ENCODE measurements at places on chromosomes 3 and 15.

- DNase-seq: no peak
Observed at GRCh38 chr3:173663696-173664111, 266.2 kb downstream of the NLGN1 start.

- no peak for DNase-seq
Observed at GRCh38 chr3:50666837-50667236, 7.9 kb upstream of the DOCK3 start.

DNA sequence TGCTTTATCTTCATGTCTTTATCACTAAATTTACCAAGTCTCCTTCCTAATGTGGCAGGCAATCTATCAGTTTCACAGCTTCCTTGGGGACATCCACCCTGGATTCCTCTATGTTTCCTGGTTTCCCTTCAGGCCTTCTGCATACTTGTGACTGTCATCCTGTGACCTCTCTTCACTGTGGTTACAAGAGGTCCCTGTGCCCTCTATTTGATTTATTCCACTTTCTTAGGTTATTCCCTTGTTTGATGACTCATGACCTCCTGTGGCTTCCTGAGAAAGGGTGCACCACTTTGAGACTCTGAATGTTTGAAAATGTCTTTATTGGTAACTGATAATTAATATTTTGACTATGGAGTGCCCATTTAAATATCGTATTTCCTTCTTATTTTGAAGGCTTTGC, 60.5 kb upstream of the KY start:
- no peak for DNase-seq

GRCh38 chr3:51706788-51707731, at the start of gene GRM2:
TSS of gene GRM2 (plus strand) at chr3:51707068. CDS start at chr3:51708984, 1,916 bp downstream.
- peak; percentile 74 for DNase-seq

DNA sequence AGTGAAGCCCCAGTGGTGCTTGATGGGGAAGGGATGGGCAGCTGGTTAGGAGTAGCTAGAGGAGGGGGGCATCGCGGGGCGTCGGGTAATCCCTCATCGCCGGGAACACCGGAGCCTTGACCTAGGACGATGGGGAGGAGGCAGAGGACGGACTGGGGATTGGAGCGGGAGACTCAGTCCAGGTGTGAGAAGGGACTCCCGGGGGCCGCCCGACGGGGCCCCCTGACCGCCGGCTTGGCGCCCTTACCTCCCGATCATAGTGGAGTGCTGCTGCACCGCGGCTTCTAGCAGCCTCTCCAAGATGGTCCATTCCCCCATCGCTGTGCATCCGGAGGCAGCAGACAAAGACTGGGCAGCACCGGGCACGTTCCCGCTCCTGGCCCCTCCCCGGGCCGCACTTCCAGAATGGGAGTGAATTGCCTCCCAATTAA, 612 bp downstream of the GJD2 start:
- DNase-seq: peak; percentile 57

DNA sequence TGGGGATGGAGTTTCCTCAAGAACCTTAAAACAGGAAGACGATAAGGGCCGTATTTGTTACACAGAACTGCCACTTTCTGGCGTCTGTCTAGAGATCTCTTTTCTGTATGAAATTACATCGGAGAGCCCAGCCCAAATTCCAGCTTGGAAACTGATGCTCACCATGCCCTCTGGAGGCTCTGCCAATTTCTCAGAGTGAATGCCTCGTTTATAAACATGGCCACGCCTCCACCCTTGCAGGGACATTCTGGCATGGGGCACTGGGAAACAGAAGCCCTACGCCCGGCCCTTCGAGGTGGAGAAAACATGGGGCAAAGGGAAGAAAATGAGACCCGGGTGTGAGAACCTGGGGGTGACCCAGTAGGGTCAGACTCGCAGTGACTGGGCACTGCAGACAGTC, 53.4 kb upstream of the SEC13 start:
- DNase-seq: no peak

GRCh38 chr15:33215941-33216872, 21.7 kb upstream of the FMN1 start:
- peak; percentile 45 for DNase-seq

DNA sequence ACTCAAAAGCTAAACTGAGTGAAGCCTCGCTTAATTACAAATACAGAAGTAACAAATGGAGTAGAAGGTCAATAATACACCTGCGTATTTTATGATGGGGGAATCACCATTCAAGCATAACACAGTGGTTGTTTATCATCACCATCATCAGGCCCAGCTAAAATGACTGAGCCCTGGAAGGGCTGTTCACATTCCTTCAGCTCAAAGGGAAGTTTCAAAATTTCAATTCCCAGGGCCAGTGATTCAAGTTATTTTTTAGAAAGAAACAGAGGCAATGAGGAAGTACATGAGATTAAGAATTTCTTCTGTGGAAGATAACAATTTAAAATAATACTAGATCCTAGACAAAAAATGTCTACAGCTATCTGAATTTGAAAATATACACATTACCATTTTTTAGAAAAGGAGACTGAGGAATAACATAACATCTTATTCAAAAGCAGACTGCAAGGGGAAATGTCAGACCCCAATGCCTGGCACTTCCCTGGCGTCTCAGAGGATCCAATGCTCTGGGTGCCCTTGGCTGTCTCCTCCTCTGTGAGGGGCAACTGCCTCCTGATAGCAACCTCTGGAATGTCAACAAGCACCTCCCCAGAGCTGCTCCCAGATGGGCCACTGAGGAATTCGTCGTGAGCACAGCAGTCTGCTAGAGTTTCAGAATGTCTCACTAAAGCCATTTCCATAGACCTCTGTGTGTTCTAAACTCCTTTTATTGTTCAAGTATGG, 22.8 kb downstream of the EHD4 start:
- DNase-seq: no peak

DNA sequence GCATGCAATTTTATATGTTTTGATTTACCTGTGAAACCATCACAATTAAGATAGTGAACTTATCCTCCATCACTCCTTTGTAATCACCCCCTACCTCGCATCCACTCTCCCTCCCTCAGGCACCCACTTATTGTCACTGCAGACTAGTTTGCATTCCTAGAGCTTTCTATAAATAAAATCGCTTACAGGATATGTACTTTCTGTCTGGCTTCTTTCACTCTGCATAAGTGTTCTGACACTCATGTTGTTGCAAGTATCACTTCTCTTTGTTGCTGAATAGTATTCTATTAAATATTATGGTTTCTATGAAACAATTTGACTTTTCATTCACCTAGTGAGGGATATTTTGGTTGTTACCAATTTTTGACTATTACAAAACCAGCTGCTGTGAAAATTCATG, 139.3 kb downstream of the RSRC1 start:
- DNase-seq: no peak

GRCh38 chr15:23484870-23485269, 37.8 kb upstream of the GOLGA6L2 start:
- DNase-seq: no peak

GRCh38 chr3:12901623-12902045, 60.3 kb upstream of the RPL32 start:
- DNase-seq: peak; percentile 31

GRCh38 chr3:51932471-51933370, 9.0 kb downstream of the RRP9 start:
- no peak for DNase-seq

- peak; percentile 73 for DNase-seq
Observed at GRCh38 chr3:149085828-149086231, 503 bp downstream of the HLTF start.

DNA sequence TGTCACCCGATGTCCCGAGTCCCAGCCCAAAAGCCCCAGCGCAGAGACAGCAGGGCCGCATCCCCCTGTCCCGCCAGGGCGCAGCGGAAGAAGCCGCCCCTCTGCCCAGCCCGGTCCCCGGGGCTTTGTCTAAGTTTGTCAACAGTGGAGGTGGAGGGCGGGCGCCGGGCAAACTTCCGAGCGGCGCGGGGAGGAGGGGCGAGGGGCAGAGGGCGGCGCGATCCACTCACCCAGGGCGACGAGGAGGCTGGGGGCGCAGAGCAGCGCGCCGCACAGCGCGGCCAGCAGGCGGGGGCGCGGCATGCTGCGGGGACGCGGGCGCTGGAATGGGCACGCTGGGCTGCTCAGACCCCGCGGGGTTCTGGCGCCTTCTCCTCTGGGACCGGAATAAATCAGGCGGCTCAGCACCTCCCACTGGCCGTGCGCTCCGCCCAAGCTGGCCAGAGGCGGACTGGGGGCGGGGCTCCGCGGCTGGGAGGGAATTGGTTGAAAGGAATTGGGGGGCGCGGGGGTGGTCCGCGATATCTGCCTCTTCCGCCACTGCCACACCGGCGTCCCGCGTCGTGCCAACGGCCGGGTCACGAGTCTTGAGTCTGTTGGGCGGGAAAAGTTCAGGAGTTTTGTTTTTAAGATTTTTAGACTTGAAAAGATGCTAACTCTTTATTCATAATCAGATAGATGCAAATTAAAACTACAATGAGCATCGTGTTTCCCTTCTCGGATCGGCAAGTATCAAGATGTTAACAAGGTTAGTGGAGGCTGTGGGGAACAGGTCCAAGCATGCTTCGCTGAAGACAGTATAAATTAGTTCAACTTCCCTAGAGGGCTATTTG, at the start of gene MFGE8:
MFGE8 (minus strand) TSS at position 363 of the 833 bp plus-strand sequence; CDS start at position 303, 60 bp downstream.
- peak; percentile 77 for DNase-seq

- DNase-seq: no peak
Observed at GRCh38 chr3:51269466-51269865, 115.6 kb upstream of the MANF start.

DNA sequence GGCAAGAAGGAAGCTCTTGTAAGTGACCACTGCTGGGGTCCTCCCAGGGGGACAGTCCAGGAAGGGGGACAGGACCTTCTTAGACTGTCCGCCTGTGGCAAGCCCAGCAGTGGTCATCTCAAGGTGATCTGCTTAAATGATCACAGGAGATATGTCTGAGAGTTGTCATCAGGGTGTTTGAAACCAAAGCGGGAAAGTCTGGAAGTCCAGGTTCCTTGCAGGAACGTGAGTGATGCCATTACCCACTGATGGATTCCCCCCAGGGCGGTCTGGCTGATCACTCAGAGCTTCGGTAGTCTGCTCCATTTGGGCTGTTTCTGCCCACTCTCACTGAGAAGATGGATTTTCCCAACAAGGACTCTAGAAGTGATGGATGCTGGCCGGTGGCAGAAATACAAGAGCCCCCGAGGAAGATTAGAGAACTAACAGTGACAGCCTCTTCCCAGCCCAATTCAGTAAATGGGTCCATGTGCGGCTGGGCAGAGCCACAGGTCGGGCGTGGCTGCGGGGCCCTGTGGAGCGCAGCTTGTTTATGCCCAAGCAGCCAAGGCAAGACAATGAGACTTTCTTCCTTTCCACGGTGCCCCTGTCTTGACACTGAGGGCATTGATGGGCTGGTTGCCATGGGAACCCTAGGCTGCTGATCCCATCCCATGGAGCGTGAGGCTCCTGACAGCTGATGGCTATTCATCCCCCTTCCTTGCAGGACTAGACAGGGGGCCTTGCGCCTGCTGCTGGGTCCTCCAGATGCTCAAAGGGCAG, 9.5 kb downstream of the PCSK6 start:
- no peak for DNase-seq

DNA sequence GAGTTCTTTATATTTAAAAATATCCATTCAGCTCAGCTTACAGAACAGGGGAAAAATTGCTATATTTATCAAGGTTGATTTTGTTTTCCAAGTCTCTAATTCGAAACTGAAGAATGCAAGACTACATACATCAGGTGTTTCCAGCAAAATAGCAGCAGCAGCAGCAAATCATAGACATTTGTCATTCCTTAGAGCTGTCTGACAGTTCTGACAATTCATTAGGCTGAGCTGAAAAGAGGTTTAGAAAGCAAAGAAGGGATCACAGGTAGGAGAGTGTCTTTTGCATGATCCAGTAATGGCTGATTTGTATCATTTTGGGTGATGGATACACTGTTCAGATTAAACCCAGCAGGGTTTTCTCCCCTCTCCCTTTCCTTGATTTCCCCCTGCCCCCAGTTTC, 545.7 kb downstream of the MCTP2 start:
- no peak for DNase-seq

DNA sequence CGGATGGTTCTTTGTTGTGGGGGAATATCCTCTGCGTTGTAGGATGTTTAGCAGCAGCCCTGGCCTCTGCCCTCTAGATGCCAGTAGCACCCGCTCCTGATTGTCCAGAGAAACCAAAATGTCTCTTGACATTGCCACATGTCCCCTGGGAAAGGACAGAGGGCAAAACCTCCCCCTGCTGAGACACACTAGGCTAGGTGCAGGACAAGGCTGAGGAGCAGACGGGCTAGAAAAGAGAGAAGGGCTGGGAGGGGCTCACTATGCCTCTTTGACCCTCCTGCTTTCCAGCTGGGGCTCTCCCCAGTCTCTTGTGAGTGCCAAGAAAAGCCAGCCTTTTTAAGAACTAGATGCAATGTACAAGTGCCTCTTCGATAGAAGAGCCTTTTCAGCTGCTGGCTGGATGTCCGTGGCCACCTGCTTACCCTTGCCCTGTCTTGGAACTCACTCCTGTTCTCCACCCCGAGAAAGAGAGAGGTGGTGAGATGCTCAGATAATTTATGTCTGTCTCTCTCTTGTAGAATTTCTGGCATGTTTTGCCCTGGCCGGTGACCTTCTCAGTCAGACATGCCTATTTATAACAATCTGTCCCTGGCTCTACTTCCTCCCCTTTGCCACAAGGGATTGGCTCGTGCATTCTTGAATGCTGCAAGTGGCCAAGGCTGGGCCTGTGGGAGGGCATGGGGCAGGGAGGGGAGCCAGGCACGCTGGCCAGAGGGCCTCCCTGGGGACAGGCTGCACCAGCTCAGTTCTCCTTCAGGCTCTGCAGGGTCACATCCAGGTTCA, 142.6 kb downstream of the RPLP1 start:
- DNase-seq: peak; percentile 93

Data from NCI-H524 (cell line).